ENCODE measurements at places on chromosomes 7 and 10.

GRCh38 chr10:22633106-22633505 is 81.3 kb downstream of the PIP4K2A start:
- no peak for DNase-seq

DNA sequence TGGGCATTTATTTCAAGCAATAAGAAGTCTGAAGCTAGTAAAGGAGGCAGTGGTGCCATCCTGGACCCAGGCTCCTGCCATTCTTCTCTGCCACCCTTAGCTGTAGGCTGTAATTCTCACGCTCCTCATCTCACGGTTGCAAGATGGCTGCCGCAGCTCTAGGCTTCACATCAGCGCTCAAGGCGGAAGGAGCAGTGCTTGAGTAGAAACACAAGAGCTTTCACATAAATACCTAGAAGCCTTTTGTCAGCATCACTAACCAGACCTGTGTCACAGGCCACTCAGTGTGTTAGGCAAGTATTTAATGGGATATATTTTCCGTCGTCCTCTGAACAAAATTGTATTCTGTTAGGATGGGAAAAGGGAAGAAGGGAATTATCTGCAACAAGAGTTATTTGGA is 118.9 kb upstream of the KLF14 start:
- DNase-seq: no peak

DNA sequence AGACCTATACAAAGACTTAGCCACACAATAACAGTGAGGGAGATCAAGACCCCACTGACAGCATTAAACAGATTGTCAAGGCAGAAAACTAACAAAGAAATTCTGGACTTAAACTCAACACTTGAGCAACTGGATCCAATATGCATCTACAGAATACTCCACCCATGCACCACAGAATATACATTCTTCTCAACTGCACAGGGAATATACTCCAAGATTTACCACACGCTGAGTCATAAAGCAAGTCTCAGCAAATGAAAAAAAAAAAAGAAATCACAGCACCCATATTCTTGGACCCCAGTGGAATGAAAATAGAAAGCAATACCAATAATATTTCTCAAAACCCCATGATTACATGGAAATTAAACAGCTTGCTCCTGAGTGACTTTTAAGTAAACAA is 680.2 kb downstream of the PCDH15 start:
- no peak for DNase-seq

DNA sequence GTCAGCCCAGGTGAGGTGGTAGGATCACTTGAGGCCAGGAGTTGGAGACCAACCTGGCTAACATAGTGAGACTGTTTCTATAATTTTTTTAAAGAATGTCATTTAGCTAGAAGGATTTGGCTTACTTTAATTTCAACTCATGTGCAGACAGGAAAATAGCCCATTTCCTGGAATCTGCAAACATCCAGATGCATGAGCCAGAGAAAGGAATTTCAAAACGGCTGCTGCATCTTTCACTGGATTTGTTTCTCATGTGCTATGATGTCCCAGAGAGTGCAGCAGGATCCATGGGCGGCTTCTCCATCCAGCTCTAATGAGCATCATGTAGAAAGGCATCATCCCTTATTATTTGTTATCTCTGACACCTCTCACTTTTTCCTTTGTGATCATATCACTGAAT is 149.3 kb downstream of the GALNT17 start:
- no peak for DNase-seq

DNA sequence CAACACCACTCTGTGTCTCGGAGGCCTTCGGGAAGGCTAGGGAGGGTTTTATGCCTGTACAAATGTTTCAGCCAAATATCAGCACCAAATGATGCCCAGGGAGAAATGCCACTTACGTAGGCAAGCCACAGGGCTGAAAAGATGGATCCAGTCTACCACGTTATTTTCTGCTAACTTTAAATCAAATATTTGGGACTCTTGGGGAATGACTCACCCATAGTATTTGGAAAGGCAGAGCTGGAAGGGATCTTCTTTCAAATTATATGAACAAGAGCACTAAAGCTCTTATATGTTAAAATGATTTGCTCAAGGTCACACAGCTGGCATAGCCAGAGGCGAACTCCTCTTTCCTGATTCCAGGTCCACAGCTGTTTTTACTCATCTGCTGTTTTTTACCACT is 591.4 kb downstream of the SORCS1 start:
- no peak for DNase-seq

DNA sequence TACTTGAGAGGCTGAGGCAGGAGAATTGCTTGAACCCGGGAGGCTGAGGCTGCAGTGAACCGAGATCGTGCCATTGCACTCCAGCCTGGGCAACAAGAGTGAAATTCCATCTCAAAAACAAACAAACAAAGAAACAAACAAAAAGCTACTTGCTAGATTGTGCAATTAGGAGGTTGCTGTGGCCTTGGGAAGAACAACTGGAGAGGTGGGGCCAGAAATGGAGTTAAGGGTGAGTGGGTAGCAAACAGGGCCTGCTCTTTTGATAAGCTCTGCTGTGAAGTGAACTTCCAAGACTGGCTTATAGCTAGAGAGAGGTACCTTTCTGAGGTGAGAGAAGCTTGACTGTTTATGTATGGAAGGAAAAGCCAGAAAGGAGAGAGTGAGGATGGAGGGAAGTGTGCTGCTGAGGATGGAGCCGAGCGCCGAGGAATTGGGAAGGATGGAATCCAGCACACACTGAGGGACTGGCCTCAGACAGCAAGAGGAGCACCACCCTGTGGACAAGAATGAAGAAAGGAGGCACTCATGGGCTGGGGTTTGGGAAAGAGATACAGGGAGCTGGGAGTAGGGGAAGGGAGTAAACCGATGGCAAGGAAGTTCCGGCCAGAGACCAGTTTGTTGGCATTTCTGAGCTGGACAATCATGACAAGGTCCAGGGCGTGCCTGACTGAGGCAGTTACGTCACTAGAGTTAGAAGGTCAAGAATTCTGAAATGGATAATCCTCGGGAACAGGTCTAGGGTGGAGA is 7.0 kb upstream of the RPEL1 start:
- DNase-seq: peak; percentile 84

DNA sequence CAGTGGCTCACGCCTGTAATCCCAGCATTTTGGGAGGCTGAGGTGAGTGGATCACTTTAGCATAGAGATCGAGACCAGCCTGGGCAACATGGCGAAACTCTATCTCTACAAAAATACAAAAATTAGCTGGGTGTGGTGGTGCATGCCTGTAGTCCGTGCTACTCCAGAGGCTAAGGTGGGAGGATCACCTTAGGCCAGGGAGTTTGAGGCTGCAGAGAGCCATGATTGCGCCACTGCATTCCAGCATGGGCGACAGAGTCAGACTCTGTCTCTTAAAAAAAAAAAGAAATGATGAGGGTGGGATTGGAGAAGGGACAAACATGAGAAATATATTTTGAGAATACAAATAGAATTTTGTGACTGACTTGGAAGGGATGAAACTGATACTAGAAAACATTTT is 76.9 kb downstream of the SHOC2 start:
- DNase-seq: no peak

- peak; percentile 92 for DNase-seq
Observed at GRCh38 chr7:28855538-28856217, 102.5 kb downstream of the TRIL start.
